WTC11 (cell line): ENCODE measurements at places on chromosomes 6 and 20.

GRCh38 chr6:44702292-44702691, 314.8 kb downstream of the CDC5L start:
- DNase-seq: no peak

DNA sequence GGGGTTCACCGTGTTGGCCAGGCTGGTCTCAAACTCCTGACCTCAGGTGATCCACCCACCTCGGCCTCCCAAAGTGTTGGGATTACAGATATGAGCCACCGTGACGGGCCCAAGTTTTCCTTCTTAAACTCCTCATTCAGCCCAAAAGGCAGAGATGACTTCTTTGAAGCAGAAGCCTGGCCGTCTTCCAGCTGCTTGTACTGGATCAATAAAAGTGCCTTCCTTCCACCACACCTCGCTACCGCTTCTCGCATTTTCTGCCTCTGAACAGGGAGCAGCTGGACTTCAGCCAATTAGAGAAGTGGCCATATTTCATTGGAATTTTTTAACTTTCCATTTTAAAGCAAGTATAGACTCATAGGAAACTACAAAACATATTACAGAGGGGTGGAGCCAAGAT, 241.1 kb downstream of the PREX1 start:
- DNase-seq: no peak

GRCh38 chr6:83711958-83712357, 3.1 kb upstream of the SNAP91 start:
- DNase-seq: no peak

GRCh38 chr6:152404086-152404857, 232.9 kb downstream of the SYNE1 start:
- DNase-seq: no peak

- DNase-seq: no peak
Observed at GRCh38 chr6:109313139-109313538, 69.1 kb downstream of the CD164 start.

DNA sequence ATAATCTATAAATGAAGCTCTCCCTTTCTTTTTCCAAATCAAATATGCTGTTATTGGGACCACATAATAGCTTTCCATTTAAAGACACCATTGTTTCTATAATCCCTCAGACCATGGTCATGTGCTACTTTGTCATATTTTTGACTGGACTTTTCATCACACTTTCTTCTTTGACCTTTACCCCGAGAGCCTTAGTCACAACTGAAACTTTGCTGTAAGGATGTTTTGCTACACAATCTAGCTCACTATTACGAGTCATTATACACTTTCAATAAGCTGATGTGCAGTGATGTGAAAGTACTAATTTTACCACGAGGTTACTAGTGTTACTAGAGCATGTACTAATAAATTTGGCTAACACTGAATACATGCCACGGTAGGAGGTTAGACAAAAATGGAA, 367.2 kb upstream of the RUNX2 start:
- DNase-seq: no peak

GRCh38 chr6:79902046-79902445, 45.3 kb downstream of the ELOVL4 start:
- DNase-seq: no peak

GRCh38 chr6:71171497-71172070, 117.0 kb upstream of the OGFRL1 start:
- DNase-seq: no peak

- no peak for DNase-seq
Observed at GRCh38 chr6:73606428-73606827, 47.4 kb downstream of the SLC17A5 start.

DNA sequence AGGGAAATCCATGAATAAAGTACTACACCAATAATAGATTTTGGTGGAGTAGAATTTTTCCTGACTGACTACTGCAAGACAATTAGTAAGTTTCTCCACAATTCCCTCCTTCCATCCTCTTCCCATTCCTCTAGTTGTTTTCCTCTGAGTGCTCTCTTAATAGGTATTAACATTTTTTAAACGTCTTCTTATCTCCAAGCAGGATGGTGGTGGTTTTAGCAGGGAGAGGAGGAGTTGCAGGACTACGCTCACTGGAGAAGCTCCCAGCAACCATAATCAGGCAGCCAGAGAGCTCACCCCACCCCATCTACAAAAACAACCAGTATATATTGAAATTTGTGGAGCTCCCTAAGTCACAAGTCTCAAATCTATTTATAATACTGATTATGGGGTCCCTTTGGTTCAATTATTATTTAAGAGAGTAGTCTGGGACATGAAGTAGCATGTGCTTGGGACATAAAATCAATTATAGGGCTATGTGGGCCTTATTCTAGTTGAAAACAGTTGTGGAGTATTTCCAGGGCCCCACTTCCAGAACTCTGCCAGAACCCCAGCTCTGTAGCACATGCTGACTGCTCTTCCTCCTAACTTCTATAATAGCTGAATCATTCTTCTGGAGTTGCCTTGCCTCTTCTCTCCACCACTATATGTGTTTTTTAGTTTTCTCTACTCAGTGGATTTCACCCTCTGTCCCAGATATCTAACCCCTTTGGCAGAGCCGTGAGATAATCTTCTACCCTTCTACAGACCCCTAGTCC, 49.8 kb downstream of the MYB start:
- DNase-seq: no peak

GRCh38 chr20:63232235-63233060, 3.3 kb upstream of the BIRC7 start:
- DNase-seq: no peak

- peak; percentile 22 for DNase-seq
Observed at GRCh38 chr6:145532361-145532760, 203.0 kb downstream of the EPM2A start.

DNA sequence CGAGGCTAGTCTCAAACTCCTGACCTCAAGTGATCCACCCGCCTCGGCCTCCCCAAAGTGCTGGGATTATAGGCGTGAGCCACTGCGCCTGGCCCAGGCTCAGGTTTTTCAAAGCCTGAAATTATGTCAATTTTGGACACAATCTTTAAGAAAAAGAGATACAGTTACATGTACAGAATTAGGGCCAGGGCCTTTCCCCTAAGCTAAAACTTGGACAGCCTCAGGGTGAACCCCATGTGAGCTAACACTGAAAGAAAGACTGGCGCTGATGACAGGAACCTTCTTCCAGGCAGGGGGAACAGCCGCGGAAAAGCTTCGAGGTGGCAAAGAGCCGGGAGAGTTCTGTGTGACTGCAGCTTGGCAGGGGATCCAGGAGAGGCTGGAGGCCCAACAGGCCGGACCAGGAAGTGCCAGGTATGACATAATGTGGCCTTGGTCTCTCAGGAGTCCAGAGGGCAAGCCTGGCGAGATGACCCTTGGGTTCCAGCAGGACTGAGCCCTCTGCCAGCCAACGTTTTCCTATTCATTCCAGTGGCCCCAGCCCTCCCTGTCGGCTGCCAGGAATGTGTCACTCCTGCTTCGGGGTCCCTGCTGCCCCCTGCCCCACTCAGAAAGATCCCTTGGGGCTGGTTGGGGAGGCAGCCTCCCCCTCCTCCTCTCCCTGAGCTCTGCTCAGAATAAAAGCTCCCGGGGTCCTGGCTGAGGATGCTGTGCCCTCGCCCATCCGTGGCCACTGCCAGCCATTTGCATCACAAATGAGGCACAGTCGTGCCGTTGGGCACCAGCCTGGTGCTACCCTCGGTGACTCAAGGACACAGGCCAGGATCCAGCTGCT, 37.3 kb downstream of the RBM38 start:
- DNase-seq: no peak

GRCh38 chr20:48606841-48607543, 220.8 kb downstream of the PREX1 start:
- DNase-seq: no peak

- DNase-seq: no peak
Observed at GRCh38 chr6:37868447-37868825, 48.9 kb downstream of the ZFAND3 start.

DNA sequence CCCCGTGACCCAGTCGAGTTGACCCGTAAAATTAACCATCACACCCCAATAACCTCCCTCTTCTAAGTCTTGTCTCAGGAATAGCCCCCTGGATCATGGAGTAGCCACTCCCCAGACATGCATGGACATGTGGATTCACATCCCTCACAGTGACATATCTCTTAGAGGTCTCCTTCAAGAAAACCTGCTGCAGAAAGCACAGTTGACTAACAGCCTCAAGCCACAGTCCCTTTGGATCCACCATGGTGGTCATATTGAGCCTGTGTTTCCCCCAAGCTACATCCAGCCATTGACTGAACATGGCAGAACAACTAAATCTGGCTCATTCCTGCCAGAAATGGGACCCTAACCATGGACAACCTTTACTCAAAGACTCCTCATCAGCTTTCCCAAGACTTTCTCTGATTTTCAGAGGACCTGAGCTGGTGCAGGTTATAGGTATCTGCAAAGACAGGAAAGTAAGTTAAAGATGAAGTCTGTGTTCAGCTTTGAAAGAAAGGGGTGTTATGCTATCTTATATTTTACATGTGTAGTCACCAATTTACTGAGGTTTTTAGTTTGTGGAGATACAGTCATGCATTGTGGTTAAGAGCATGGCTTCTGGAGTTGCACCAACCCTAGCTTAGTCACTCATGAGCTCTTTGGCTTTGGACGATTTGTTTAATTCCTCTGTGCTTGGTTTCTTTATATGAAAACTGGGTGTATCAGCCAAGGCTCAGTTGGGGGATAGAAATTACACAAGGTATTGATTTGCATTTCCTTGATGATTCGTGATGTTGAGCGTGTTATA, 219.1 kb downstream of the MYLK4 start:
- no peak for DNase-seq

DNA sequence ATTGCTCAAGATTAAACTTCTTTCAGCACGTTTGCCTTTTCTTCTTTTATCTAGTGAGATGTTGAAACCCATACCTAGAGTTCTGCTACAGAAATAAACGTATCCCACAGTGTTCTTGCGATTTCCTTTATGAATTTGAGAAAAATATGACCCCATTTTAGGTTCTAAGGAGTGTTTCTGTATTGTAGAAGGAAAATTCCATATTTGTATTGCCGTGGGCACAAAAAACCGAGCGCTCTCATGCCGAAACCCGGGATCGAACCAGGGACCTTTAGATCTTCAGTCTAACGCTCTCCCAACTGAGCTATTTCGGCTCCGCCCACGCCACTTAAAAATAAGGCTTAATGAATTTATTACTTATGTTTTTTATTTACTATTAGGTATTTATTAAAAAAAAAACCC, 23.7 kb downstream of the ZNF311 start:
- DNase-seq: peak; percentile 59

DNA sequence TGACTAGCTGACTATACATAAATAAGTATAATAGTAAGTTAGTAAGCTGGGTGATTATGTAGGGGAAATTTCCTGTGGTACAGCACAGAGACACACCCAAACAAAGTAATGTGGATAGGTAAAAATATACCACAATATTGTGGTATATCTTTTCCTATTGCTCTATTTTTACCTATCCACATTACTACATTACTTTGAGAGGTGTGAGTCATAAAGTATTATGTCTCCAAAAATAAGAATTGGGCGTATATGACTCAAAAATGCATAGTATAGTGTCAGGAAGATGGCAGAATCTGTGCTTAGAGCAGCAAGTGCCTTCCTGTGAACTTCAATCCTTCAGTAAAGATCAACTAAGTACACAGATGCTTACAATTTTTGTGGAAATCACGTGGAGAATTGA, 2.7 kb upstream of the SIRPG start:
- DNase-seq: no peak

- no peak for DNase-seq
Observed at GRCh38 chr6:76418560-76419223, 346.2 kb upstream of the IMPG1 start.

DNA sequence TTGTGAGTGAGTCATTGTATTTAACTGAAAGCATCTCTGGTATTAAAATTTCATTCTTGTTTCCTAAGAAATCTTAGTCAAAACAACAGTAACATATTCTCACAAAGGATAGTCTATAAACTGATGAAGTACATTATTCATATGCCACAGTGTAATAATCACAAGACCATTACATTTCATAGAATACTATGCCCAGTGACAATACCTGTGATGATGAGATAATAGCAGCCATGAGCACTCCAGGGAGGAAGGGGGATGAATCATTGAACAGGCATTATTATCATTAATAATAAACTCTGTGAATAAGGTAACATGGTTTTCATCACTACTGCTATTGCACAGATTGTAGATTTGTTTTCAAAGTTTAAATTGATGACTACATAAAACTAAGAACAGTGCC, 667.9 kb downstream of the EPM2A start:
- DNase-seq: no peak

GRCh38 chr6:134065706-134066105, 13.3 kb upstream of the SLC2A12 start:
- peak; percentile 19 for DNase-seq

GRCh38 chr6:105884011-105884410, 202.1 kb upstream of the PRDM1 start:
- DNase-seq: no peak

DNA sequence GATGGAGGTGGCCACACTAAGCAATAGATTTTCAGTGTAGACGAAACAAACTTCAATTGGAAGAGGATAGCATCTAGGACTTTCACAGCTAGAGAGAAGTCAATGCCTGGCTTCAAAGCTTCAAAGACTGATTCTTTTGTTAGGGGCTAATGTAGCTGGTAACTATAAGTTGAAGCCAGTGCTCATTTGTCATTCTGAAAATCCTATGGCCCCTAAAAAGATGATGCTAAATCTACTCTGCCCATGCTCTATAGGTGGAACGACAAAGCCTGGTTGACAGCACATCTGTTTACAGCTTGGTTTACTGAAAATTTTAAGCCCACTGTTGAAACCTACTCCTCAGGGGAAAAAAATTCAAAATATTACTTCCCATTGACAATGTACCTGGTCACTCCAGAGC, 226.7 kb downstream of the BCAS1 start:
- DNase-seq: no peak
